ENCODE measurements at places on chromosomes 12 and 14.

- peak; percentile 28 for DNase-seq
Observed at GRCh38 chr12:97075161-97075933, 168.3 kb downstream of the NEDD1 start.

DNA sequence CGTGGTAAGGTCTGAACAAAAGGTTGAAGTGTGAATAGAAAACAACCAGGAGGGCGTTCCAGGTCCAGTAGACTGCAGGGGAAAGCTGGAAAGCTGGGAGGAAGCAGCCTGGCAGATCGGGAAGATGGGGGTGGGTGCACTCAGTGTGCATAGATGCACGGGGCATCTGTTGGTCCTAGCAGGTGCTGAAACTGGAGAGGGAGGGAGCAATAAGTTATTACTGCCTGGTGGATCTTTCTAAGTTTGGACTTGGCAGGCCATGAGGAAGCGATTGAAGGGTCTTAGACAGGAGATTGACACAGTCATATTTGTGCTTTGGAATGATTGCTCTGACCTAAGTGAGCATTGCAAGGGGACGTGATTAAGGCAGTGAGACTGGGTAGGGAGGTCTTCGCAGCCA lies 194.4 kb downstream of the EFCAB11 start:
- no peak for DNase-seq

DNA sequence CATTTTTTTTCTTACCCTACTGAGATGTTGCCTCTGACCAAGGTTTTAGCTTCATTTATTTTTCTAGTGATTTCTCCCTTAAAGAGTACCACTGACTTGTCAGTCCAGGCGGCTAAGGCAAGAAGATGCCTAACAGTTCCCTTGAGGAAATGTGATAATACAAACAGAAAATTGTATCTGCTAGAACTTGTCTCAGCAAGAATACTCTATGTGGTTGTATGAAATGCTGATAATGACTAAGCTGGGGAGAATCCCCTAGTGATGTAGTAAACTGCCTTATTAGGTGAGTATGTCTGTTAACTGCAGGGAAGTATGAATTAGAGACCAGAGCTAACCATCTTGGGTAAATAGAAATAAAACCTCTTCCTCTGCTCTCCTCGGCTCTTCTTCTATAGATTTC lies 6.7 kb downstream of the C12orf54 start:
- DNase-seq: no peak

DNA sequence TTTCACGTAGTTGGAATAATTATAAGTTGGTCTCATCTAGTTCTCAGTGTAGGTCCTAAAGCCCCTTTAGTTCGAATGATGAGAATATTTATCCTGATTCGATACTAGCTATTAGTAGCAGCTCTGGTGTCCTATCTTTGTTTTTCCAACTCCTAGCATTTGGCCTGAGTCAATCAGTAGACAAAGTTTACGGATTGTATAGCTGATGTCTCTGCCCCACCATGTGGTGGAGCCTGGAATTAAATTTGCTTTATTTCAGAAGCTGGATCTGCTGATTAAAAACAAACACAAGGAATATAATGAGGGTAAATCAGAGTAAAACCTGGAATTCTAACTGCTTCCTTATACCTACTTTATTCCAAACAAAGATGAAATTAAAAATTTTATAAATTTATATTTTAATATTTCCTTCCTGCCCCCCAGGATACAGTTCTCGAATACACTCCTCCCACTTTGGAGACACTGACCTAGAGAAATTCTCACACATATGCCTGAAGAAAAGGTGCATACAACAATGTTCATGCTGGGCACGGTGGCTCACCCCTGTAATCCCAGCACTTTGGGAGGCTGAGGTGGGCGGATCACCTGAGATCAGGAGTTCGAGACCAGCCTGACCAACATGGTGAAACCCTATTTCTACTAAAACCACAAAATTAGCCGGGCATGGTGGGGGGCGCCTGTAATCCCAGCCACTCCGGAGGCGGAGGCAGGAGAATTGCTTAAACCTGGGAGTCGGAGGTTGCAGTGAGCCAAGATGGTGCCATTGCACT lies 7.6 kb upstream of the BRMS1L start:
- peak; percentile 36 for DNase-seq

DNA sequence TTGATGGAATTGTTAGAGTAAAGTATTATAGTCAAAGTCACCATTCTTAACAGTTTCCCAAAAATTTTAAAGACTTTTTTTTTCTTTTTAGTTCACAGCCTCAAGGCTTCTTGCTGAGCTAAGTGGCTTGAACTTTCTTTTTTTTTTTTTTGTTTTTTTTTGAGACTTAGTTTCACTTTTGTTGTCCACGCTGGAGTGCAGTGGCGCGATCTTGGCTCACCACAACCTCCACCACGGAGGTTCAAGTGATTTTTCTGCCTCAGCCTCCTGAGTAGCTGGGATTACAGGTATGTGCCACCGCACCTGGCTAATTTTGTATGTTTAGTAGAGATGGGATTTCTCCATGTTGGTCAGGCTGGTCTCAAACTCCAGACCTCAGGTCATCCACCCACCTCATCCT lies 92.8 kb downstream of the SETD3 start:
- no peak for DNase-seq

GRCh38 chr12:116595186-116595585 lies 36.0 kb downstream of the MAP1LC3B2 start:
- peak; percentile 28 for DNase-seq

DNA sequence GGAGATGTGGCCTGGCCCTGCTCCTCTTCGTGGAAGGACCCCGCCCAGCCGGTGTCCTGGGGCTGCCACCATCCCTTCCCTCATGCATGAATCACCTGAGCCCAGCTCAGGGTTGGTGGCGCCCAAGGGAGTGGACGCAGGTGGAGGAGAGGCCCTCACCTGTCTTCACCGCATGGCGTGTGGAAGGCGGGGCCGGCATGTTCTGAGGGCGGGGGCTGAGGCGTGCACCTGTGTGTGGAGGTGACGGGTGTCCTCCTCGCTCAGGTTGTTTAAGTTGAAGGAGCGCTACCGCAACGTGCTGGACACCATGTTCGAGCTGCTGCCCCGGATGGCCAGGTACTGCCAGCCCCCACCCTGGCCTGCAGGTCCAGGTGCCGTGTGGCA lies 47.0 kb downstream of the SLC8B1 start:
- no peak for DNase-seq

DNA sequence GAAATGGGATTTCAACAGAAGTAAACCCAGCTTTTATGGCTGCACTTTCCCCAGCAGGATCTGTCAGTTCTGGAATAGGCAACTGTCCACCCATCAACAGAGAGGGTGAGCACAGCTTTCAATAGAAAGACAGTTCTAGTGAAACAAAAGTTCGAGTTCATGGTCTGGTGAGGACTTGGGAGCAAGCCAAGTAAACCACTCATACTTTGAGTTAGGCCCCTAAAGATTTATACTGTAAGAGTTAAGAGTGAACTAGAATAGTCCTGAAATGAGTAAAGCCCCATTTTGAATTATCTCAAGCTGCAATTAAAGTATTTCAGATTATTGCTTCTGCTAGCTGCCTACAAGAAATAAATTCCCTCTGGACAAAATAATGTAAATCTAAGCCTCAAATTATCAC lies 82.6 kb downstream of the METTL25 start:
- no peak for DNase-seq

- no peak for DNase-seq
Observed at GRCh38 chr12:5305425-5305824, 126.5 kb upstream of the NTF3 start.

GRCh38 chr12:84290168-84290567 lies 622.4 kb downstream of the SLC6A15 start:
- no peak for DNase-seq

GRCh38 chr12:6821591-6822425 lies at the start of gene GPR162:
GPR162 (plus strand) TSS chr12:6821821; CDS start chr12:6823899, 2,078 bp downstream.
- no peak for DNase-seq

- DNase-seq: no peak
Observed at GRCh38 chr12:116241157-116241759, 36.2 kb downstream of the MED13L start.

- DNase-seq: no peak
Observed at GRCh38 chr12:107330831-107331431, 237.6 kb upstream of the CRY1 start.

- no peak for DNase-seq
Observed at GRCh38 chr12:31931796-31932715, 27.2 kb upstream of the RESF1 start.

DNA sequence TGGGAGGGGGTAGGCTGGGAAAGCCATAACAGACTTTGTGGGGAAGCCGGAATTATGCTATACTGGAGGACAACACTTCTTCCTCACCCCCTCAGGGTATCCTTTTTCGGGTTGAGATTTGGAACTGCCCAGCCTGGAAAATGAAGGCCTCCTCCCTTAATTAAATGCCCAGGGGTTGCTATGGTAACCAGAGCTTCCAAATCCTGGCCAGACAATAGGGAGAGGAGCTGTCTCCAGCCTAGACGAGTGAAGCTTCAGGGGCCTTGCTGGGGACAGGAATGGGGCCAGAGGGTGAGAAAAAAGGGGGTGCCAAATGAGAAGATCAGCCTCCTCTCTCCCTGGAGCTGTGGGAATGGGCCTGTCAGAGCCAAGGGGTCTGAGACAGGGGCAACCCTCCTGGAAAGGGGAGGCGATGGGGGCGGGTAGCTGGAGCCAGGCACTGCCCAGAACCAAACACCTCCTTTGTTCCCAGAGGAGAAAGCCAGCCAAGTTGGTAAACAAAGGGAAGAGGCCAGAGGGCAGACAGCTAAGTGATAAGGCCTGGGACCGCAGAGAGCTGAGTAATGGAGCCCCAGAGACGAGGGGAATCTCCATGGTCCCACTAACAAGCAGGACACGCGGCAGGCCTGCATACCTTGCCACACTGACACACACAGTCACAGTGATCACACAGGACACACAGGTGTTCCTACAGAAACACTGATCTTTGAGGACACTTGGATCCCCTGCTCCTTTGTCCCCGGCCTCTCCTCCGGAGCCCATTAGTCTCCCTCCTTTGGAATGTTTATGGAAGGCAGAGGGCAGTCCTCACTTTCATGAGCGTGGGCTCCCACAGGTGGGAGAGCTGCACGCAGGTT lies 17.9 kb upstream of the RND1 start:
- DNase-seq: no peak

GRCh38 chr12:24899503-24900075 lies 49.3 kb downstream of the BCAT1 start:
- no peak for DNase-seq

- no peak for DNase-seq
Observed at GRCh38 chr14:35229792-35230089, 62.4 kb upstream of the PSMA6 start.

GRCh38 chr12:53961025-53961761 lies 6.5 kb downstream of the HOXC12 start:
- DNase-seq: no peak

DNA sequence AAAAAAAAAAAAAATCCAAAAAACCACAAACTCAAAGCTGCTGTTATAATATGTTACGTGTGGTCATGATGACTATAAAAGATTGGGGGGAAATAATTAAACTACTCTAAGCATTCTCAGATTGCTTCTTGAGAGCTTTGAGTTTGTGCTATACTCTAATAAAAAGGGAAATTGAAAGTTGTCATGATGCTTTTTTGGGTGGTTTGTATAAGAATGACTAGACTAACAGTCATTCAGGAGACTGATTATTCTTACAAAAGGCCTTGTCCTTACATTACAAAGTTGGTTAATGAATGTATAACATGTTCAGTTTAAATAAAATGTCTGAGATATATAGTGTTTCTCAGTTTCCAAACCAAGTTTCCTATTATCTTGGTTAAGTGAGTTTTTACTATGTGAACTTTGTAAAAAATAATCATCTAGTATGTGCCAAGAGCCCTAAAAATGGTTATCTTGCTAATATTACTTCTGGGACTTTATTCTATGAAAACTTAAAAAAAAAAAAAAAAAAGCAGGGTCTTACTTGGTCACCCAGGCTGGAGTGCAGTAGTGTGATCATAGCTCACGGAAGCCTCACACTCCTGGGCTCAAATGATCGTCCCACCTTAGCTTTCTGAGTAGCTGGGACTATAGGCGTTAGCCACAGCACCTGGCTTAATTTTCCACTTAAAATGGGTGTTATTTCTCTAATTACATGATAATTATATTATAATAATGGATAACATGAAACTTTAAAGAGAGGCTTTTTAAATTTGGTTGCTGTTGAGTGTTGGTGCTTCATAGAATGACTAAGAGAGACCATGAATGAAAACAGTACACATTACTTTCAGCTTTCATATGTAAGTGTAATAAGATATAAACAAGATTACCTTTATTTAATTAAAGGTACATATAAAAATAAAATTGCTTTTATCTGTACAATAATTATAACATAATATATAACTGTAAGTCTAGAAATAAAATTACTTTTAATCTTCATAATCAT lies 459.6 kb upstream of the RGS6 start:
- no peak for DNase-seq
